ENCODE measurements at places on chromosomes 4 and X.

- DNase-seq = no peak
Observed at GRCh38 chr4:24934311-24934710, 21.5 kb upstream of the CCDC149 start.

DNA sequence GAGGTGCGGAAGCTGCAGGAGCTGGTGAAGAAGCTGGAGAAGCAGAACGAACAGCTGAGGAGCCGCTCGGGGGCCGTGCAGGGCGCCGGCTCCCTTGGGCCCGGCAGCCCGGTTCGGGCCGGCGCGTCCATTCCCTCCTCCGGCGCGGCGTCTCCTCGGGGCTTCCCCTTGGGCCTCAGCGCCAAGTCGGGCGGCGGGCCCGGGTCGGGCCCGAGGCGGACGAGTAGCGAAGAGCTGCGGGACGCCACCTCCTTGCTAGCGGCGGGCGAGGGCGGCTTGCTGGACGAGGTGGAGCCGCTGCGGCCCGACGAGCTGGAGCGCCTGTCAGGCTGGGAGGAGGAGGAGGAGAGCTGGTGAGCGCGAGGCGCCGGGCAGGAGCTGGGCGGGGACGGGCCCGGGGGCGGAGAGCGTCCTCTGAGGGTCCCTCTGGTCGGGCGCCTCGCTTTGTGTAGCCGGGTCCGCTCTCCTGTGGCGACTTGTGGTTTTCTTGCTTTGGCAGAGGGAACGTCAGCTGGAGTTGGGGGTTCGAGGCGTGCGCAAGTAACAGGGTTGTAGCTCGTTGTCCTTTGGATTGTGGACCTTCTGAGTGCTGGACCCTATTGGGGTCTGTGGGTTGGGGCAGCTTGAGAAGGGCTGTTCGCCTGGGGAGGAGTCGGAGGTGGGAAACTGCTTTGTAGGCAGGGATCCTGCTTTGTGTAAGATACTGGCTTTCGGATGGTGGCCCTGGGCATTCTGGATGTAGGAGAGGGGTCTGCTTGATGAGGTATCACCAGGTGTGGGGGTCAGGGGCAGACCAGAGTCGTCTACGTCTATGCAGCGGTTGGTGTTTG lies 662 bp downstream of the SLAIN2 start:
- no peak for DNase-seq

- DNase-seq = no peak
Observed at GRCh38 chr4:2299794-2300193, 37.9 kb upstream of the MXD4 start.

GRCh38 chr4:40550196-40550595 lies 79.5 kb downstream of the RBM47 start:
- DNase-seq = no peak

- no peak for DNase-seq
Observed at GRCh38 chrX:83535417-83536196, 27.5 kb downstream of the POU3F4 start.

GRCh38 chr4:139503622-139504166 lies 49.8 kb downstream of the RAB33B start:
- no peak for DNase-seq

DNA sequence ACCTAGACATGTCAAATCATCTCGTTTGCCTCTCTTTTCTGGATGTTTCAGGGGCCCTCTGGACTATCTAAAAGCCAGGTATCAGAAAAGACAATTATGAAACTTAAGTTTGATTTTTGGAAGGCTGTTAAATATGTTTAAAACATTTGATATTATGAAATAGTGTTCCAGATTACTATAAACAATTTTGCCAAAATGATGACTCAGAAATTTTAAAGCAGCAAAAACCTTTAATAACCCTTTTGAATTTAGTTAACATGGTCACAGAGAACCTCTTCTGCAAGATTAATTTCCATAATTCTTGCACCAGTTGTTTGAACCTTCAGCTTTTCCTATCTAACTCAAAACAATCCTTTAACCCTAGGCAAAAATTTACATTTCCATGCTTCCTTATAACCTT lies 18.8 kb upstream of the FAM47E start:
- no peak for DNase-seq

DNA sequence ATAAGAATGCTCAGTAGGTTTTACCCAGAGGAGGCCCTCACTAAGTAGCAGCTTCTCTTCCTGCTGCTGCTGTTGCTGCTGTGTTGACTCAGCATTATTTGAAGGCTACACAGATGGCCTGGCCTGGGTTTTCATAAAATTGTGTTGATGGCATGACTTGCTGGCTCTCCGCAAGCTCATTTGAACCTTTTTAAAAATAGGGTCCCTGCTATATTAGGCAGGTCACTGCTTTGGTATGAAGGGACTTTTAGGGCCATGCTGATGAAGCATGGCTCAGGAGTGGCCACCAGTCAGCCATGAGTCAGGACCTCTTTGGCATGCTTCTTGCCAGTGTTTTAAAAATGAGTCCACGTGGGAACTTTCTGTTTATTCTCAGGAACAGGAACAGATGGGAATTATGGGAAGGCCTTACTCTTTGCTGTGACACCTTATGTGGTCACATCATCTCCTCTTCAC lies 128.7 kb downstream of the MID1IP1 start:
- peak; percentile 6 for DNase-seq

DNA sequence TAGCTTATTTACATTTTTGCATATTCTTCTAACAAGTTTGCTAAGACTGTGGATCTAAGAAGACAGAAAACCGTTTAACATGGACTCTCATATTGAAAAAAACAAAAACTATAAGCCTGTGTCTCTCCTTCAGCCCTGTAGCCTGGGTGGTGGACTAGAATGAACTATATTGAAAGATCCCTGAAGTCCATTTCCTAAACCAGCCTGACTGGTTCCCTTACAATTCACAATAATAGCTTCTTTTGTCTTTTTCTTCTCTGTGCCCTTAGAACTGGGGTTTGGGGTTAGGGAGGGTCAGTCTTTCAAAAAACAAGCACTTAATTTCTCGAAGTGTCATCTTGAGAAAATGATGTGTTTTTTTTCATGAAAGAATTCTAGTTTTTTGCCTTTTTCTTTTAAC lies 59.0 kb downstream of the GSTCD start:
- DNase-seq = no peak

- peak; percentile 62 for DNase-seq
Observed at GRCh38 chr4:39668887-39669286, 29.0 kb upstream of the UBE2K start.

All from amniotic epithelial cell (primary cell).